ENCODE measurements at places on chromosomes 5 and 9.

DNA sequence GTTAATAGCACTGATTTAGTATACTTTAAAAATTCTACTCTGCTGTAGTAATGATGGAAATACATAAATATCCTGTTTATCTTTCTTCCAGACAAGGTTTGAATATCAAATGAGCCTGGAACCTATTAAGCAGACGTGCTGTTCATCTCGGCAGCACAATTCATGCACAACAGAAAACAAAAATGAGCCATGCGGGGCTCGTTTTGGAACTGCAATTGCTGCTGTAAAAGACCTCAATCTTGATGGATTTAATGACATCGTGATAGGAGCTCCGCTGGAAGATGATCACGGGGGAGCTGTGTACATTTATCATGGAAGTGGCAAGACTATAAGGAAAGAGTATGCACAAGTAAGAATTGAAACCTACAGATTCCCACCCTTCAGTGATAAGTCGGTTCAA, 79.1 kb upstream of the ITGA2 start:
- DNase-seq = no peak

DNA sequence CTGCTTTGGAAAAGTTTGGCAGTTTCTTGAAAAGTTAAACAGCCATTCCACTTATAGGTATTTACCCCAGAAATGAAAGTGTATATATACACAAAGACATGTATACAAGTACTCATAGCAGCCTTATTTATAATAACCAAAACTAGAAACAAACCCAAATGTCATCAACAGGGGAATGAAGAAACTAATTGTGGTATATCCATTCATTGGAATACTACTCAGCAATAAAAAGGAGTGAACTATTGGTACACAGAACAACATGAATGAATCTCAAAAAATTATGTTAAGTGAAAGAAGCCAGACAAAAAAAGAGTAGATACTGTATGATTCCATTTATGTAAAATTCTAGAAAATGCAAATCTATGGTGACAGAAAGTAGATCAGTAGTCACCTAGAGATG, 2.7 kb downstream of the MORN5 start:
- DNase-seq = no peak

GRCh38 chr5:62306323-62306895, 403 bp downstream of the KIF2A start:
- peak; percentile 44 for DNase-seq

DNA sequence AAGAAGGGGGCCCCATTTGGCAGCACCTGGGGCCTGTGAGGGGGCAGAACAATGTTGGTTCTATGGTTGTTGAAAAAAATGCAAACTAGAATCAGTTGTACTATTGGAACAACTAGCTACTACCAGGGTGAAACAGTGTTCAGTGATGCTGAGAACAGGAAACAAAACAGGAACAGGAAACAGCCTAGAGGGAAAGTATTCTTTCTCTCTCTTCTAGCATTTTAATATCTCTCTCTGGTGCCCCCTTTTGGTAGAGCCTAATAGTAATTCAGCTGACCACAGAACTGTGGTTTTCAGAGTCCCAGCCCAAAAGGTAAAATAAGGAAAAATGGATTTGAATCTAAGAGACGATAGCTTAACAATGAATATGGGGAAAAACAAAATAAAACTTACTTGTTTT, 138.0 kb upstream of the KCNN2 start:
- no peak for DNase-seq

GRCh38 chr9:98536542-98537173, 172.1 kb downstream of the GABBR2 start:
- DNase-seq = no peak

GRCh38 chr5:66206465-66206864, 62.4 kb downstream of the SREK1 start:
- no peak for DNase-seq

GRCh38 chr9:2740616-2741015, 23.3 kb downstream of the KCNV2 start:
- no peak for DNase-seq

GRCh38 chr9:131033269-131034224, 24.6 kb downstream of the LAMC3 start:
- no peak for DNase-seq

DNA sequence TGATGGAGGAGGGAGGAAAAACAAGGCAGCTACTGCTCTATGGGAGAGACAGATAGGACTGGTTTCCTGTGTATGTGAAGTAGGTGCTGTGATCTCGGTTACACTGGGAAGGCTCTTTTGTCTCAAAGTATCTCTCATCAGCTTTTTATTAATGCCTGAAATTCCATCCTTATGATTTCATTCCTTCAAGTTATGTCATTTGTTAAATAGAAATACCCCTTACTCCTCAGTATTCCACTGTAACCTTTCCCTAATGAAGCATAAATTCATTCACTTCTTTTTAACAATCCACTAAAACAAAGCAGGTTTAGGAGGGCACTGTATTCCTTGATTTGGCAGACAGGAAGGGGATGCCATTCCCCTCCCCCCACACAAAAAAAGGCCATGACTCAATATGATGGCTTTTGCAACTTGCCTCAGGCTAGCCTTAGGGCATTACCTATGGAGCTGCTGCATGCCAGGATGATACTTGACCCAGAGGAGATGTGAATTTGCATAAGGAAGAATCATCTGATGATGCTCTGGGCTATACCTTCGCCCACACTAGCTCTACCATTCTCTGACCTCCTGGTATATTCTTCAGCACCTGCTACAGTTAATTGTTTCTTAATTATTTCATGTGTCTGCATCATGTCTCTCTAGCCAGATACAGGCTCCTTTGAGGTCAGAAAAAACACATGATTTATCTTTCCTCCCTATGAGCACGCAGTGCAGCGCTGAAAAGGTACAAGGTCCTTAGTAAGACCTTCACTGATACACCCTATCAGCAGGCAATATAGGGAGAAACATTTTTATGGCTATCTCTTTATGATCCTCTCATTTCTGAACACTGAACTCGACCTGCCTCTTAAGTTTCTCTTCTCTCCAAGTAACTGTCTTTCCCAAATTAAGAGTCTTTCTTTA, 26.3 kb downstream of the NR3C1 start:
- DNase-seq = no peak

DNA sequence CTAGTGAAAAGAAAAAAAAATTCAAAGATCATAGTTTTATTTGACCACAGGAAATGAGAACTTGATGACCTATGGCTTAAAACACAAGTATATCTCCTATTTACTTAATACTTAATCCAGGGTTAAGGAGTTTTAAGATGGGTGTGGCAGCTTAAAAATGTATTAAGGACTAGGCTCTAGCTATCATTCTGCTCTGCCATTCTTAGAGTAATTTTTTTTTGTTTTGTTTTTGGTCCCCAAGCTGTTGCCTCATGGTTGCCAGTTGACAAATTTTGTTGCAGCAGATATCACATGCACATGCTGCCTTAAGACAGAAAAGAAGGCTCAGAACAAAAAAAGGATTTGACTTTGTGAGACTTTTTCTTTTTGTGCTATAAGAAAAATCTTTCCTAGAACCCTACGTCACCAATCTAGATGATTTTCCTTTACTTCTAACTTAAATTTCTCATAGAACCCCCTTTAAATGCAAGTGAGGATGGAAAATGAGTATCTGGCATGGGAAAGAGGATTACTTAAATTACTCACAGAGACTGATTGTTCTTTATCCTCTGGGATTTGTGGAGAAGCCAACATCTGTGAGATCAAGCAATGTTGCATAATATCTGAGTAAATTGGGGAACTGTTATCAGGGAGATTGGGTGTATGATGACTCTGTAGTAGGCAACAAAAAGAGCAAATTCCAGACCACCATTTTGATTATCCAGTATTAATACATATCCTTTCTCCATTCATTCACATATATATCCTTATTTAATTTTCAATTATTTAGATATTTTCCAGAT, 364.7 kb upstream of the CD180 start:
- no peak for DNase-seq

DNA sequence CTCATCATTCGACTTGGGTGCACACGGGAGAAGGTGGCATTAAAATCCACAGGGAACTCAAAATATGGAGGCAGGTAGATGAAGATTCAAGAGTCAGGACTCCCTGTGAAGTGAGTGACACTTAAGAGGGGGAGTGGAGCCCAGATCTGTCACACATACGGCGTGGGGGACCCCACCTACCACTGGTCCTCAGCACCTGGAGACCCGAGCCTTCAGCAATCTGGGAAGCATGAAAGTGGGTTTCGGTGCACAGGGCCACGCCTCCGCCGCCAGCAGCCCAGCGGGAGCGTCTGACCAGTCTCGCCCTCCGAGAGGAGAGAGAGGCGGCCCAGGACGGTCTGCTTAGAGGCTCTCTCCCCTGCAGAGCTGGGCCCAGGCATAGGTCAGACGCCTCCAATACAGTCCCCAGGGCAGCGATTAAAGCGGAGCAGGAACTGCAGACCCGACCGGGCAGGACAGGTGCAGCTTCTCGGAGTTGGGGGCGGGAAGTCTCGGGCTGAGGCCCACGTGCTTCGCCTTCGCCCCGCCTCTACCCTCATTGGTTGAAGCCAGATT, 639 bp upstream of the SLC2A8 start:
- no peak for DNase-seq

GRCh38 chr5:166505544-166505943, 1785.9 kb upstream of the WWC1 start:
- no peak for DNase-seq

- no peak for DNase-seq
Measured at GRCh38 chr5:172104021-172104420, 84.0 kb downstream of the STK10 start.

DNA sequence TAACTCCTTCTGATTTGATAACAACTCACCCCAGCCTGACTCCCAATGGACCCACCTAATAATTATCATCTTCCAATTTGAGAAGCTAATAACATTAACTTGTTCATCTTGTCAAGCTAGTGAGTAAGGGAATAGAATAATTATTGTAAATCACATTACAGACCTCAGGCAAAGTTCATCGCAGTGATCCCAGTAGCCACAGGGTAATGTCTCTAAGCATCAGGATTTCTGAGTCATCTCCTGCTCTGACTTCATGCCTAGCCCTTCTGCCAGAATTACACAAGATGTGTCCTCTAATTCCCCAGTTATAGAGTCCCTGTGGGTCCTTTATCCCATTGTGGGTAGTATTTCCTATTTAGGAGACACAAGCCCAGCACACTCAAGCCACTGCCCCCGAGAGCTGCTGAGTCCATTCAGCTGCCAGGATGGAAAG, 365.7 kb downstream of the DEPDC1B start:
- no peak for DNase-seq

- DNase-seq = no peak
Measured at GRCh38 chr5:104754311-104754995, 1191.9 kb upstream of the NUDT12 start.

DNA sequence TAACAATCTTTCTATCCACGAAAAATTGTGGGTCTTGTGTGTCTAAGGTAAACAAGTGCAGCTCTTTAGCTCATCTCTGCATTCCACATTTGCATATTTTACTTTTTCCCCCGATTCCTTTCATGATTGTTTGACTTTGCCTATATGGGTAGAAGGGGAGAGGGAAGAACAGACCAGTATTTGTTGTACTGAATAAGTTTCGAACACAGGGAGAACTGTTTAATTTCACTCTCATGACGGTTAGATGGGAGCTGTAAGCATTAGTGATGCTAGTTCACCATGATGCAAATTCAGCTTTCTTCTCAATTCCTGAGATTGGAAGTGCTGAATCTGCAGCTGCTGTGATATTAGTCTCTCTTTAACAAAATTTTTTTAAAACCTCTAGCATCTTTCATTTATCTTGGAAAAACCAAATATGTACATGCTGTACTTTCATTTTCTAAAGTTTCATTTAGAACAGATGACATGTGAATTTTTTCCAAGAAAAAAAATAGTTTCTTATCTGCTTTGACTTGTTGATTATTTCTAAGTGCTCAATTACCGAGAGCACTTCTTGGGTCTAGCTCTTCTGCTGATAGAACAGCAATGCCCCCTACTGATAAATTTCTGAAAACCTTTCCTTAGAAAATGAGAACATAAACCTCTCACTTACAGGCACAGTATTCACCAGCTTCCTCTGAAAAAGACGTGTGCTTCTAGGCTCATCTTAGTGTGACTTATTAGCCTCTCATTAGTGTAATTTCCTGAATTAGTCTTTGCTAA, 149.5 kb downstream of the BAAT start:
- DNase-seq = no peak

- DNase-seq = no peak
Measured at GRCh38 chr5:92945605-92946097, 635.4 kb downstream of the NR2F1-AS1 start.

- no peak for DNase-seq
Measured at GRCh38 chr9:106376689-106377088, 486.3 kb upstream of the ZNF462 start.

DNA sequence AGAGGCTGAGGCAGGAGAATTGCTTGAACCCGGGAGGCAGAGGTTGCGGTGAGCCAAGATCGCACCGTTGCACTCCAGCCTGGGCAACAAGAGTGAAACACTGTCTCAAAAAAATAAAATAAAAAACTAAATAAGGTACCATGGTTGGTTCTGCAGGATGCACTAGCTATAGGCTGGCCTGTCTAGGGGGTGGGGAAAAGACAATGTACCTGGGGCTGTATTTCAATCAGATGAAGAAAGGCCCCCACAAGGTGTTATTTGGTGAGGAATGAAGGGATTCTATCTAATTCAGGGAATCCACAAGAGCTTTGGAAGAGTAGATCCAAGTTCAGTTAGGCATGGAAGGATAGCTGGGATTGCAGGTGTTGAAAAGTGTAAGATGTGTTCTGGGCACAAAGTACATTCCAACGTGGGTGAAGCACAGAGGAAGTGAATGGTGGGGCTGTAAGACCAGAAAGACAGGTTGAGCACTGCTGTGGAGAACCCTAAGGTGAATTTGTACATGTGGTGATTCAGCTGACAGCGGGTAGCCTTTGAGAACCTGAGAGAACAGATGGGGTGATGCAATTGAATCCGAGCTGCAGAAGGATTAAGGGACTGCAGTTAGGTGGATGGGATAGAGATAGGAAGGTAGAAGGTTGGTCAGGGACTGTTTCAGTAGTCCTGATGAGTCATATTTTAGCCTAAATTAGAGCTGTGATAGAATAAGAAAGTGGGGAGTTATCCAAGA, 71.8 kb downstream of the CAST start:
- no peak for DNase-seq

- no peak for DNase-seq
Measured at GRCh38 chr9:93276973-93277372, 93.0 kb downstream of the WNK2 start.

GRCh38 chr5:7961540-7961939, 92.6 kb downstream of the MTRR start:
- no peak for DNase-seq

GRCh38 chr5:138000102-138000723, 32.7 kb downstream of the FAM13B start:
- DNase-seq = no peak

DNA sequence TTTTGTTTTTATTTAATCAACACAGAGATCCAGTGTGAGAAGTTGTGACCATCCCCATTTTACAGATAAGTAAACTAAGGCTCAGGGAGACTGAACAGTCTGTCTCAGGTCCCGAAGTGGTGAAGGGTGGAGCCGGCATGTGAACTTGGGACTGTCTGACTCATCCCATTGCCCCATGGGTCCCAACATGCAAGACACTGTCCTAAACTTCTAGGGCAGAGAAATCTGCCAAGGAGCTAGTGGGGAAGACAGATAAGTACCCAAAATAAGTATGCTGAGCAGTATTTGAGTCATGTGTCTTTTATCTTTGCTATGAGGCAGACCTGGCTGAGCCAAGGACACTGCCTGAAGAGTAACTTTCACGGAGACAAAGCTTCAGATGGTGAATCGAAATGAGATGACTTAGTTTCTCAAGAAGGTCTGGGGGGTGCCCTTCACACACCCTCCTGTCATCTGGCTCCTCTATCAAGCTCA, 64.3 kb upstream of the SLC25A51 start:
- DNase-seq = no peak

All from stimulated activated CD8-positive, alpha-beta memory T cell treated with anti-CD3 and anti-CD28 coated beads, Interleukin-15, amount 100 ng/mL, for 1 hour (primary cell).